ENCODE measurements at places on chromosomes 7 and 10.

DNA sequence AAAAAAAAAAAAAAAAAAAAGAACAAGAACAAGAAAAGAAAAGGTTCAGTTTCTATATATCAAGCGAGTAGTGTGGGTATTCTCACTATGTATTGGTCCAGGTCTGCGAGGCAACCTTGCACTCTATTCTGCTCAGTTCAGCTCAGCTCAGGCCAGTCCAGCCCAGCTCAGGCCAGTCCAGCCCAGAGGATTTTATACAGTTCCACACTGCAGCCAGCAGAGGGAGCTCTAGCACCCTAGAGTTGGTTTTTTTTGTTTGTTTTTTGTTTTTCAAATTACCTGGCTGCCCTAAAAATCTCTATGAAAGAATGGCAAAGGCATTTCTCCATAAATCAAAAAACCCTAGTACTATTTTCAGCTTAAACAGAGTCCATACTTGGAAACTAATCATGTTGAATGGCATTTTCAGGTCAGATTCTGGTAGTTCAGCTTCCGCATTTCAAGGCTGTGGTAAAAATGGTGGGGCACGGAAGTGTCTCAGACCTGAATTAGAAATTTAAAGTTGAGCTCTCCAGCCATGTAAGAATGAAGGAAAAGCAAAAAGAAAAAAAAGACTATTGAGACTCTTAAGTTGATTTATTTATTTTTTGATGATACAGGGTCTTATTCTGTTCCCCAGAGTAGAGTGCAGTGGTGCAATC, 55.2 kb upstream of the GSDME start:
- no peak for DNase-seq

DNA sequence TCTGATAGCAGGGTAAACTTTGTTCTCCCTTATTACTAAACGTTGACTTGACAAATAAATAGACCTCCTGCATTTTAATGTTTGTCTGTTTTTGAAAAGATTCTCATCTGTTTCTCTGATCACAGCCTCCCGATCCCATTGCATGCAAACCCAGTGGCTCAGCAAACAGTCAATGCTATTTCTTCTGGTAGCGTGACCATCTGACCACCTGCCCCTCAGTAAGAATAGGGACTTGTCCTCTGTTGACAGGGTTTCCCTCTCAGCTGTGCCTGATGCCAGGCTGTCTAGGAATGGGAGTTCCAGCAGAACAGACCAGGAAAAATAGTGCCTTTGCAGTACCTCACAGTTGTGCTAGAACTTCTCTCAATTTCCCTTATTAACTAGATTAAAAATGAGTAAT, 40.7 kb upstream of the EBLN1 start:
- no peak for DNase-seq

- no peak for DNase-seq
Measured at GRCh38 chr7:155418941-155419755, 38.8 kb upstream of the EN2 start.

DNA sequence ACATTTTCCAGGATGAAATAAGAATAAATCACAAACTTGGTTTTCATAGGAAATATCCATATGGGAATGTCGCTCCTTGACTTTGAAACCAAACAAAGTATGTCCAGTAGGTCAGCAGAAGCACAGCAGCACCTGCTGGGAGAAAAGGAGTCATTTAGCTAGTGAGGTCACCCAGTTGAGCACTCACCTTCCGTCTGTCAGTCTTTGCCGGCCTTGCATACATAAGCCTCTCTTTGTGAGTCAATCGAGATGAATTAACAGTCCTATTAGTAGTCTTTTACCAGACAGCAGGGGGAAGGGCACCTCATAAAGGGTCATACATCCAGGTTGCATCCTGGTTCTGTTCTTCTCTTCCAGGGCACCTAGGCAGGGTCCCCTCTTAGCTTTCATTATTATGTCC, 232.5 kb upstream of the FZD1 start:
- no peak for DNase-seq

DNA sequence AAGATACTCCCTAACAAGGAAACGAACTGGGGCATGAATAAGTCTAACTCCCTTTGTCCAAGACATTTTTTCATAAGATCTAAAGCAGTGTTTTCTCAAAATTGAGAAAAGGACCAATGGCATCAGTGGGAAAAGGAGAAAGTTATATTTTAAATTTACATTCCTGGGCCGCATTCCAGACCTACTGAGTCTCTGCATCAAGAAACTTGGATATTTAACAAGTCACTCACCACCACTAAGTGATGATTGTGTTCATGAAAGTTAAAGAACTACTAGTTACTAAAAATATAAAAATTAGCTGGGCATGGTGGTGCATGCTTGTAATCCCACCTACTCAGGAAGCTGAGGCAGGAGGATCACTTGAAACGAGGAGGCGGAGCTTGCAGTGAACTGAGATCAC, 149.6 kb upstream of the MEOX2 start:
- no peak for DNase-seq

DNA sequence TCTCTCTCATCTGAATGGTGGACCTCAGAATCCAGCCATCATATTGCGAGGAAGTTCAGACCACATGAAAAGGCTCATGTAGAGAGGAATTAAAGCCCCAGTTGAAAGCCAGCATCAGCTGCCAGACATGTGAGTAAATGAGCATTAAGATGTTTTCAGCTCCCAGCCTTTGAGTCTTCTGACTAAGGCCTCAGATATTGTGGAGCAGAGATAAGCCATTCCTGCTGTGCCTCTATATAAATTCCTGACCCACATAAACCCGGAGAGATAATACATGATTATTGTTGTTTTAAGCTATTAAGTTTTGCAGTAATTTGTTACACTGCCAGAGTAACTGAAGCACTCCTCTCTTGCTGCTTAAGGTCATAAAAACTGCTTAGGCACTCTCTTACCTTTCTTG, 14.6 kb downstream of the FAM149B1 start:
- no peak for DNase-seq

DNA sequence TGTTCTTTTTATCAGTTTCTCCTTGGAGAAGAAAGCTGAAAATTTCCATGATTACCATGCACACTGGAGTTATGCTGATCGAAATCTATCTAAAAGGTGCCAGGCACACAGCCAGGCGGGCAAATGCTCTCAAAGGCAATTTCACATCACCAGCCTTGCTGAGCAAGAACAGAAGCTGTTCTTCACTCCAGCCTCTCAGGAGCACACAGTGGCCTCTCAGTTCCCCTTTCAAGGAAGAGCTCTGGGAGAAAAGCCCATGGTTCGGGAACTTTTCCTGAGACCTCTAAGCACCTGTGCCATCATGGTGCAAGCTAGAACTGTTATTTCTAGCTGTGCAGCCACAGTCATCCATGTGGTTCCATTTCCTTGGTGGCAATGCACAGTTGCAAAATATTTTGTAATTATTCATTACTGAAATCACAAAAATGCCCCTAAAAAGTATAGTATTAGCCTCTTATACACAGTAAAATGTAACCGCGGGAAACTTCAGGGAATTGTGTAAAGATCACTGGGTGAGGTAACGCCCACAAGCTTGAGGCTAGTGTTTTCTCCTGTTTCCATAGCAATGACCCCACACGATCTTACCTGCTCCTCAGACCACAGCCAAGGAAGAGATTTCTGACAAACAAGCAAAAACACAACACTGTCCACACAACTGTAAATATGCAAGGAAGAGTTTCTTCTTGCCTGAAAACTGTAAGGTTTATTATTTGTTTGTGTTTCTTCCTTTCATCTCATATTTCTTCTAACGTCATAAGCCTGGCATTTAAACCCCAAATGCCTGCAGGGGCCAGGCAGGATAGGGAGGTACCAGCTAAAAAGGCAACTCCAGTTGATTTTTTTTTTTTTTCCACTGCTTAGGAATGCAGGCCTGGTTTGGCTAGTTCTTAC, 121.2 kb downstream of the FAM107B start:
- peak; percentile 55 for DNase-seq

DNA sequence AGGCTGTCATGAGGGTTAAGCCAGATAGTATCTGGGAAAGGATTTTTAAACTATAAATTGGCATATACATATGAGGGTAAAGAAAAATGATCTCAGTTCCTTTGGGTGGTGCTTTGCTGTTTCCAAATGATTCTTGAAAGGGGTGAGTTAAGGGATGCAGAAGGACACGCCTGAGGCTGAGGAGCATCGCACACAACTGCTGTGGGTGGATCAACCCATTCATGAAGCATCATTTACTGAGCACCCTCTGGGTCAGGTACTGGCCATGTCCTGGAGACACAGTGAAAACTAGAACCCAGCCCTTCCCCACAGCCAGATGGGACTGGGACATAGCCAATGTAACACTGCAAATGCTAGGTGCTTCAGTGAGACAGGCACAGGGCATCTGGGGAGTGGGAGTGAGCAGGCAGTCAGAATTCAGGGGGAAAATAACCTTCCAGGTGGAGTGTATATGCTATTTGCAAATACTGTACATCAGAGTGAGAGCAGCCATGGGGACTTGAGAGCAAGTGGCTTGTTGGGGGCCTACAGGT, 112.1 kb downstream of the WDFY4 start:
- DNase-seq: no peak

DNA sequence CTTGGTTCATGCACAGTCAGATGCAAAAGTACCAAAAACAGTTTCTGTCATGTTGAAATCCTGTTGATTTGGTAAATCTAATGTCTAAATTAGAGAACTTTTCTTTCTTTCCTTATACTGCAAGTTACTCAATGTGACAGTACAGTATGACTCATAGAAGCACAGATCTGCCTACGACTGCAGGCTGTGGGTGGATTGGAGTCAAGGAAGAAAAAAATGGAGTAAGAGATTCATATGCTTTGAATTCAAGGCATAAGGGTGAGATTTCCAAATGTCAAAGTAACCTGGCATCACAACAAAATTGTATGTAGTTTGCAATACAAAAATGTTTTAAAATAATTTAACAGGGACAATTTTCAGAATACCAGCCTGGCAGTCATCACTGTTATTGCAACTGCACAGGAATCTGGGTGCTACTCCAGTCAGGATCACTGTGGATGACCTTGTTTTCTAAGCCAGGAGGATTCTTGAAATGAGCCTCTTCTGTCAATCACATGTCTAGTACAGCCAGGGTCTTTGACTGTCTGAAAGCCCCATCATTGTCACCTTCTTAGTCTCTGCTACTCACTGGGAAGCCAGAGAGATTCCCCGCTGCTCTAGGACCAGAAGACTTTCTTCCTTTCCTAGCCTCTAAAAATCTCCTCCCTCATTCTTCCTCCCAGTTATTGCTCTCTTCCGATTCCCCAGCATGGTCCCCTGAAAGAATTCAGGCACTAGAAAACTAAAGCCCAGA, 83.6 kb downstream of the CD36 start:
- peak; percentile 29 for DNase-seq

DNA sequence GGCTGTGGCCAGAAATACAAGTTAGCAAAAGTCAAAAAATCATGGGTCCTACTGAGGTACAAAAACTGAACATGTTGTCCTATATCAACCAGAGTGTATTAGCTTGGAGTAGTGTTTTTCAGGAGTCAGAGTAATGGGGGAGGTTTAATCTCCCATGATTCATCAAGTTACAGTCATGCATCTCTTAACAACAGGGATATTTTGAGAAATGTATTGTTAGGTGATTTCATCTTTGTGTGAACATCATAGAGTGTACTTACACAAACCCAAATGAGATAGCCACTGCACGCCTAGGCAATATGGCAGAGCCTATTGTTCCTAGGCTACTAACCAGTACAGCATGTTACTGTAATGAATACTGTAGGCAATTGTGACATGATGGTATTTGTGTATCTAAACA, 14.9 kb upstream of the TES start:
- peak; percentile 44 for DNase-seq

DNA sequence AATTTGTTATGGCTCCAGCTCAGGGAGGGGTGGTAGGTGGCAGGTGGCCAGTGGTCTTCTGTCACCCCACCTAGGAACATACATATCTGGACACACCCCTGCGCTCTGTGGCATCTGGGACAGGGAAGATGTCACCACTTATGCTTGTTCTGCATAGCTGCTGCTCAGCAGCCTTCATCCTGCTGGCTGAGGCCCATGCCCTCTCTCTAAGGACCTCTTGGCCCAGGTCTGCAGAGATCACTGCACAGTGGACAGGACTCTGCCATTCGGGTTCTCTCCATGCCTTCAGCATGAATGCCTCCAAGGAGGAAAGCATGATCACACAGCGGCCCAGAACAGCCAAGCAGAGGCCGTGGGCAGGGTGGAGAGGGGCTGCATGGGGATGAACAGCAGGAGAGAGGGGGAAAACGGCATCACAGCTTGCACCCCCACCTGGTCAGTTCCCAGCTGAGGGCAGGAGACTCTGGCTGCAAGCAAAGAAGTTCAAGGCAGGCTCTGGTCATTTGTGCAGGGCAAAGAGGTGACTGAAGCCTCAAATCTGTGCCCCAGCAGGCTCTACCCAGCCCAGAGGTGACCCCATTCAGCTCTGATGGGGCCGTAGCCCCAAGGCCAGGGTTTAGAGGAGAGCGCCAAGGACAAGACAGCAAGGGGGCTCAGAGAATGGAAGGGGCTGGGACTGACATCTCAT, 47.8 kb upstream of the GDF10 start:
- DNase-seq: no peak

- DNase-seq: no peak
Measured at GRCh38 chr7:35549781-35550180, 145.2 kb downstream of the HERPUD2 start.

DNA sequence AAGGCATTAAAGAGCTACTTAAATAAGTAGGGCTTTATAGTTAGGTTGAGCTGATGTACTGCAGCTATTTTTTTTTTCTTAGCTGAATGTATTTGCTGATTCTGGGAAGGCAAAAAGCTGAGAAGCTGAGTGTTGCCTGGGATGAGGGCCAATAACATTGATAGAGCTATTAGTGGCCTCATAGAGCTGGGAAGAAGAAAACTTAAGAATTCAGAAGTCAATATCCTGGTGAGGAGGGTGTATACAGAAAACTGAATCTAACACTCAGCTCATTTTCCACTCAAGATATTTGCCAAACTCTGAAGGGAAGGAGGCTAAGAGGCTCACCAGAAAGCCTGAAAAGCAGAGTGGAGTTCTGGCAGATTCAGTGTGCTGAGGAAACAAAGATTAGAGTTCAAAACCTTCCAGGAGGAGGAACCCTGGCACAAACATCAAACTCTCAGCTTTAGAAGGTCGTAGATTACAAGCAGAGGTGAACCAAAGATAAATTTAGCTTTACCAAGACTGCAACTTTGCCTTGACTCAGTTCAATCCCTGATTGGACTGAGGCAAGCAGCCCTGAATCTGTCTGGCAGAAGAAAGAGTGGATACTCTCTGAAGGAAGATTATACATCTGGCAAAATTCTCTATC, 11.3 kb downstream of the PPP1R3C start:
- no peak for DNase-seq

DNA sequence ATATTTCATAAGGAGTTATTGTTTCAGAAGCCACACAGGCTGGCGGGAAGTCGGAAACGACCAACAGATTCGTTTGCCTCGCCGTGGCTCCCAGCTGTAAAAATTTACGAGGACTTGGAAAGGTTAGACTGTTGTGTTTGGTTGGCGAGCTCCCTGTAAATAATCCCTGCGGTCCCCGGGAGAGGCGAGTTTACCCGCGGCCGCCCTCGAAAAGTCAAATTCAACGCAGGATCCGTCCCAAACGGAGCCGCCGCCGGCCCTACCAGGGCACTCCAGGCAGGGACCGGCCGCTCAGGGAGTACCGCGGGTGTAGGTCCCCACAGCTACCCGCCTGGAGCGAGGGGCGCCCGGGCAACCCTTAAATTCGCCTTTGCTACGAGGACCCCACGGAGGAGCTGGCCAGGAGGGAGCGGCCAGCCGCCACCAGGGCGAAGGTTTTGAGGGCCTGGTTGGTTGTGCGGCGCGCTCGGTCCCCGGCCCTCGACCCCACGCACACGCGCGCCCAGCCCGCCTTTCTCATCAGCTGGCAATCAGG, 726 bp upstream of the HOXA9 start:
- no peak for DNase-seq

GRCh38 chr7:51593628-51594027, 277.0 kb upstream of the COBL start:
- no peak for DNase-seq

GRCh38 chr7:109456116-109456515, 886.4 kb downstream of the DNAJB9 start:
- DNase-seq: no peak
